AG04449 (cell line): ENCODE measurements at places on chromosomes 6 and 20.
A peak's percentile ranks its signal among the peaks of the same experiment; 100 is the strongest.

- DNase-seq, result no peak
These were observed 62.3 kb downstream of the FKBP5 start for GRCh38 chr6:35626401-35626800.

DNA sequence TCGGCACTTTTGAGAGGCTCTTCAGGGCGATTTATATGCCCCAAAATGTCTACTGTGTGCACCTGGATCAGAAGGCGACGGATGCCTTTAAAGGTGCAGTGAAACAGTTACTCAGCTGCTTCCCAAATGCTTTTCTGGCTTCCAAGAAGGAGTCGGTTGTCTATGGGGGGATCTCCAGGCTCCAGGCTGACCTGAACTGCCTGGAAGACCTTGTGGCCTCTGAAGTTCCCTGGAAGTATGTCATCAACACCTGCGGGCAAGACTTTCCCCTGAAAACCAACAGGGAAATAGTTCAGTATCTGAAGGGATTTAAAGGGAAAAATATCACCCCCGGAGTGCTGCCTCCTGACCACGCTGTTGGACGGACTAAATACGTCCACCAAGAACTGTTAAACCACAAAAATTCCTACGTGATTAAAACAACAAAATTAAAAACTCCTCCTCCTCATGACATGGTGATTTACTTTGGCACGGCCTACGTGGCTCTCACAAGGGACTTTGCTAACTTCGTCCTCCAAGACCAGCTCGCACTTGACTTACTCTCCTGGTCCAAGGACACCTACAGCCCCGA lies 8.2 kb downstream of the GCNT2 start:
- no peak for DNase-seq

GRCh38 chr20:14612391-14612790 lies 275.0 kb upstream of the FLRT3 start:
- no peak for DNase-seq

GRCh38 chr6:45609141-45609638 lies 231.5 kb upstream of the SUPT3H start:
- DNase-seq, result peak; percentile 71

DNA sequence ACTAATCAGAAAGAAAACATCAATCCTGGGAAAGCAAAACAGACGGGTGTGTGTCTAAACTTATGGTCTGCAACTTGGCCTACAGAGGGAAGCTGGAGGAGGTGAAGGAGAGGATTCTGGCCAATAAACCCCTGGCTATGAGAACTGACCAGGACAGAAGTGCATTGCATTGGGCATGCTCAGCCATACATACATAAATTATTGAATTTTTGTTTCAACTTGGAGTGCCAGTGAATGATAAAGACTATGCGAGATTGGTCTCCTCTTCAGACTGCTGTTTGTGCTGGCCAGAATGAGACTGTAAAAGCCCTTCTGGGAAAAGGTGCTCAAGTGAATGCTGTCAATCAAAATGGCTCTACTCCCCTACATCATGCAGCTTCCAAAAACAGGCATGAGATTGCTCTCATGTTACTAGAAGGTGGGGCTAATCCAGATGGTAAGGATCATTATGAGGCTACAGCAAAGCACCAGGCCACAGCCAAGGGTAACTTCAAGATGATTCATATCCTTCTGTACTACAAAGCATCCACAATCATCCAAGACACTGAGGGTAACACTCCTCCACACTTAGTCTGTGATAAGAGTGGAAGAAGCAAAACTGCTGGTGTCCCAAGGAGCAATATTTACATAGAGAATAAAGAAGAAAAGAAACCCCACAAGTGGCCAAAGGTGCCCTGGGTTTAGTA lies 17.4 kb downstream of the ADNP start:
- no peak for DNase-seq

DNA sequence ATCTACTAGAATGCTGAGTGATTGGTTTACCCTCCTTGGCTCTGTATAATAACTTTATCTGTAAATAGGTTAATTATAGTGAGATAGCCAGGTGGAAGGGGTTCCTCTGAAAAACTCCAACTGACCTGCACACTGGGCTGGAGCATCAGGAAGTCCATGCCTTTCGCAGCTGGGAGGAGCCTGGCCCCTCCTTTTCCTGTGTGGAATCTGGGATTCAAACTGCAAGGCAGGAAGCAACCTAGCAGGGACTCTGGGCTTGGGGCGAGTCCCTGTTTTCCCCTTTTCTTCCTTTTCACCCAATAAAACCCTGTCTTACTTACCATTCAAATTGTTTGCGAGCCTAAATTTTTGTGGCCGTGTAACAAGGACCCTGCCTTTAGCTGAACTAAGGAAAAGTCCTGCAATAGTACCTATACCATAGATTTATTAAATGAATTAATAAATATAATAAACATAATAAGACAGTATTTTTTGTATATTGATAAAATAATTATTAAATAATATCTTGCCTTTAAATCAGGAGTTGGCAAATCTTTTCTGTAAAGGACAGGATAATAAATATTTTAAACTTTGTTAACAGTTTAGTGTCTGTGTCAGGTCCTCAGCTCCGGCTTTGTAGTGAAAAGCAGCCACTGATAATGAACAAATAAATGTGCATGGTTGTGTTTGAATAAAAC lies 406.2 kb upstream of the MMS22L start:
- DNase-seq, result no peak
